ENCODE measurements at places on chromosomes 6 and 20. TPM values are rescaled to one million over a fixed set of nuclear protein-coding genes. Genes with fewer than 3 reads are reported as not detected.

- no peak for DNase-seq
These were observed 5.1 kb downstream of the CDKAL1 start for GRCh38 chr6:20539387-20539786.

GRCh38 chr20:48398506-48399449 lies 429.0 kb downstream of the PREX1 start:
- DNase-seq = no peak

DNA sequence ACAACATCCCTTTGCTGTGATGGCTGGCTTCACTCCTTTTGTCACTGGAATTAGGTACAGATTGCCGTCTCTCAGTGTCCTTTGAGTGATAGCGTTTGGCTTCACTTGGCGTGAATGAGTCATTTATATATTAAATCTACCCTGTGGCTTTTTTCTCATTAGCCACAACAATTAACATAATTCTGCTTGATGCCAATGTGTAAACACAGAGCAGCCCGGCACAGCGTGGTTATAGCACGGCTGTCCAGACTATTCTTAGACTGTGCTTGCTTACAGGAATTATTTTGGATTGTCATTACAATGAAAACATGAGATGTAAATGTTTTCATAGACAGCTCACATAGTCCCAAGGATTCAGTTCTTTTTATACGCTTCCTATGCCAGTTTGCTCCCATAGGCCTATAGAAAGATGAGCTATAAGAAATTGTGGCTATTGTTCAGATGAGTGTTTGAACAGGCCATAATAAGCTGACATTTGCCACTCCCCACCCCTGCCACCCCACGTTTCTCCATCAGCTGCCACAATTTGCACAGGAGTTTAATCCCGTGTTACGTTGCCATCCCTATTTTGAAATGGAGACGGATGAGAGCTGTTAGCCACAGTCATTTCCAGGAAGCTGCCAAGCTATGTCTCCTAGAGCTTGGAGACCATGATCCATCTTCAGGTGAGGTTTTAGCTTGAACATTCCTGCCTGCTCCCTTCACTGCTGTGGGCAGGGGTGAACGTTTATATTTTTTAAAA lies 65.9 kb downstream of the PPP1R14C start:
- DNase-seq = no peak

DNA sequence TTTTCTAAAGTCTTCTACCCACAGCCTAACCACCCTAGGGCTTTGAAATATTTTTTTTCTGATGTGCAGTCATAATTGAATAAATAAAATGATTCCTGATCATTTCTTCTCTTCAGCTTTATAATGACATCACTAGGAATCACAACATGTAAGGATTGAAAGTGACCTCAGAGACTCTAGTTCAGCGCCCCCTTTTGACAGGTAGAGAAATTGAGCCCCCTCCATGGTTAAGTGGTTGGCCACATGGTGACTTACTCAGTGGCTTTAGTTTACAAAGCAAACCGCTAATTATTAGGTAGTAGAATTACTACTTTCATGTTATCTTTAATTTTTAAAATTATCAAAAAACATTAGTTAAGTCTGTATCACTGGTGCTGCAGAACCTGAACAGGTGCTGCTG lies 13.3 kb upstream of the SLC2A12 start:
- DNase-seq = no peak

- DNase-seq = no peak
These were observed 94.0 kb downstream of the SCML4 start for GRCh38 chr6:107730106-107730505.

GRCh38 chr6:684831-685636 lies 7.9 kb downstream of the EXOC2 start:
- no peak for DNase-seq

GRCh38 chr6:76843054-76843822 lies 620.1 kb downstream of the HTR1B start:
- DNase-seq = no peak

DNA sequence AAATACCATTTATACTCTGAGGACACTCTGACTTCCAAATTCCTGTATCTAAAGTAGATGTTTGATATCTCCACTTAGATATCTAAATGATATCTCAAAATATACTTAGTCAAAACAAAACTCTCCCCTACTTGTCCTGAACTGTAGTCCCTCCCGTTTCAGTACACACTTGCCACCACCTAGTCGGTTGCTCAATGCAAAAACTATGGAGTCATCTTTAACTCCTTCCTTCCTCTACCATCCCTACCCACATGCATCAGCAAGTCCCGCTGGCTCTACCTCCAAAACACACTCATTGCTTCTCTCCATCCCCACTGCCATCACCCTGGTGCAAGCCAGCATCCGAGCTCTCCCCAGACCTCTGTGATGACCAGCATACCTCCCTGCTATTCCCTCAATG lies 13.2 kb downstream of the STX7 start:
- no peak for DNase-seq

- no peak for DNase-seq
These were observed 3.6 kb upstream of the ADGRG6 start for GRCh38 chr6:142297996-142298753.

GRCh38 chr20:16801919-16802651 lies 53.9 kb downstream of the OTOR start:
- peak; percentile 35 for DNase-seq

- DNase-seq = no peak
These were observed 260.2 kb downstream of the BCKDHB start for GRCh38 chr6:80366714-80367113.

GRCh38 chr6:98981473-98981872 lies 33.7 kb upstream of the FBXL4 start:
- DNase-seq = no peak

- DNase-seq = no peak
These were observed 7.6 kb downstream of the SERPINB6 start for GRCh38 chr6:2963756-2964155.

GRCh38 chr20:57396984-57397692 lies 5.9 kb downstream of the RBM38 start:
- no peak for DNase-seq

DNA sequence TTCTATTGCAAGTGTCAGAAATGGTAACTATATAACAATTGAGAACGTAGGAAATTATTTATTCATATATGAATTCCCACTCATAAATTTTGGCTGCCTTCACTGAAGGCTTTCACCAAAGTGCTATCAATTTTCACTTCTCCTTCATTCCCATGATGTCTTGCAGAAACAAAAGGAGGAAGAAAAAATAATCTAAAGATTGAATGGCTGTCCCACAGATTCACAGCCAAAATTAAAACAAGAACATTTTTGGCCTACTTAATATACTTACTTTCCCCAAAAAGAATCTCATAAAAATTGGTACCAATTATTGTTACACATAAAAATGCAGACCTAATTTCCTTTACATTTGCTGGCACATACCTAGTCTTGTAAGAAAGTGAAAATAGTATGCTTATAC lies 616.1 kb downstream of the CD109 start:
- no peak for DNase-seq

DNA sequence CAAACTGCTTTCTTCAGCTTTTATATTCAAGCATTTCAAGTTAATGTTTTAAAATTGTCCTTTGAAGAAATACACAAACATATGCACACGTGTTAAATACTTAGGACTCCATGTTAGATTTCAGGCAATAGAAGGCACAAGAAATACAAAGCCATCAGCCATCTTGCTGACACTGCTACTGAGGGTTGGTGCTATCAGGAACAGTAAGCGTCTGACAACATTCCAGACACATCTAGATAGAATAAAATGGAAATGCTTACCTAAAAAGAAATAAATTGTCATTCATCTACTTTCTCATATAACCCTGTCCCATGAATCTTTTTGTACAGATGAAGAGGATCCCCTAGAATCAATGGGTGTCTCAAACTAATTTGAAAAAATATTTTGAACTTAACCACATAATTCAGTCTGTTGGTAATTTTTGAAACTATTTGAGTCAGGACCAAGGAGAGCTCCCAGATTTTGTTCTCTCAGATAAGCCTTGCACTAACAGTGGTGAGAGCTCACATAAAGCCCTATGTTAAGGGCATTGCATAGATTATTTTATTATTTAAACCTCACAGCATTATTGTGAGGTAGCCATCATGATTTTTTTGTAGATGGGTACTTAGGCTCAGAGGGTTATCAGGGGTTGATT lies 631.1 kb upstream of the POU3F2 start:
- DNase-seq = peak; percentile 2

DNA sequence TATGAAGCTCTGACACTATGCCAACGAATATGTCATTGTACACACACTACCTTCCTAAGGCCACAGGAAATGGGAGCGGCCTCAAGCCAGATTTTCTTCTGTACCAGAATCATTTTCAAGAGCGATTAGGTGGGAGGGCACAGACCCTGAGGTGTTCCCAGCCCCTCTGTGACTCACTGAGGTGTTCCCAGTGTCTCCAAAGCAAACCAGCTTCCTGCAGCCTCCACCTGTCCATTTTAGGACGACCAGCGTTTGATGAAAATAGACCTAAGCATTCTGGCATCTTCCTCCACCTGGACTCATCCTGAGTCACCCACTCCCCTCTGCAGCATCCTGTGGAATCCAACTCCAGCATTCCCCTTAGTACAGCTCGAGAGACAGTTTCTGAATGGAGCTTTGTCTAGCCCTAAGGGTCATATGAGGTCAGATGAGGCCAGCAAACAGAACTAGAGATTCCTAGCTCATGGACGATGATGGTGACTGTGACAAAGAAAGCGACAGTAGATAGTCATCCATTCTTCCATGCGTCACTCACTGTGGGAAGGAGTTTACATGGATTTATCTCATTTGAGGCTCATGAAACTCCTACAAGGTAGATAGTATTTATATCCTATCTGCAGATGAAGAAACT lies 203.4 kb downstream of the PTPRT start:
- no peak for DNase-seq

DNA sequence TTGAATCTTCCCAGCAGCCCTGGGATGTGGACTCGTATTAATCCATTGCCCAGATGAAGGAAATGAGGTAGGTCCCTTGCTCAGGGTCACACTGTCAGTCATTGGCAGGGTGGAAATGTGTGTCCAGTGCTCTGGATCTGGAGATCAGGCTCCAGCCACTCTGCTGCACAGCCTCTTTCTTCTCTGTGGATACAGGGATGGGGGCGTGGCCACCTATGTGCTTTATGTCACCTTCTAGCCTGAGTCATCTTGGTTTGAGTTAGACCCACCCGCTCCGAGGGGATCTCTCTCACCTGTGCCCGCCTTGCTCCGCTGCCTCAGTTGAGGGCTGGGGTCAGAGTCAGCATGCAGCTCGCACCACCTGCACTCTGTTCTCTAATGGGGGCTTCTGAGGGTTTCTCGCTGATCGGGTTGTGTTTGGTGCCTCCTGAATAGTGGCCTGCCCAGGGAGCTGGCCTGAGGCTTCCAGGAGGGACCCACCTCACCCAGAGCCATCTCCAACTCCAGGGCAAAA lies 80.0 kb downstream of the TCP11 start:
- DNase-seq = no peak

DNA sequence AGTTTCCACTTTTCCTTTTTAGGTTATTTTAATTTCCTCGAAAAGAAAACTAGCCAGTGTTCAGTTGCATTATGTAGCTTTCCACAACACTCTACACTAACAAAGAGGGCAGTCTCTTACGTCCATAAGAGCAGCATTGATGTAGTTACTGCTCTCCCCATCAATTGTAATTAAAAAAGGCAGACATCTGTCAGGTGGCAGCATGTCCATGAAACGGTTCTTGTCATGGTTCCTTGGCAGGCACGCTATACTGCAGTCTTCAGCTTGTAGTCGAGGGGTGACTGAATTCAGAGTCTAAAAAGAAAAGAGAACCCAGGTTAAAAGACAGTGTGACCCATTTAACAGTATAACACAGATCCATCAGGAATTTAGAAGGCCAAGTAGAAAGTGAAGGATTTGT lies 80.1 kb upstream of the THEMIS start:
- DNase-seq = no peak

DNA sequence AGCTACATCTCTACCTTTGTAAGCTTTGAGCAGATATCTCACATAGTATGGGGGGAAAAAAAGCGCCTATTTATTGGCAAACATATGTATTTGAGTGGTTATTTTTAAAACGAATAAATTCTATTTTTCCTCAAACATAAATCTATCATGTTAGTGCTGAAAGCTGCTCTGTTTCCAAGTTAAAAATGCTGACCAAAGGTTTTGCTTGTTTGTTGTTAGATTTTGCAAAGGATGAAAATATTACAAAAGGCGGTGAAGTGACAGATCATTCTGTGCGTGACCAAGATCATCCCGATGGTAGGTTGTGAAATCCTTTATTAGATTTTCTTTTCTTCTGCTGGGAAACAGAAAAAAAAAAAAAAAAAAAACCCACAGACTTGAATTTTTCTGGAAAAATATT lies 605.9 kb downstream of the KIF16B start:
- no peak for DNase-seq

- DNase-seq = no peak
These were observed 22.4 kb upstream of the TGM2 start for GRCh38 chr20:38187517-38187916.

DNA sequence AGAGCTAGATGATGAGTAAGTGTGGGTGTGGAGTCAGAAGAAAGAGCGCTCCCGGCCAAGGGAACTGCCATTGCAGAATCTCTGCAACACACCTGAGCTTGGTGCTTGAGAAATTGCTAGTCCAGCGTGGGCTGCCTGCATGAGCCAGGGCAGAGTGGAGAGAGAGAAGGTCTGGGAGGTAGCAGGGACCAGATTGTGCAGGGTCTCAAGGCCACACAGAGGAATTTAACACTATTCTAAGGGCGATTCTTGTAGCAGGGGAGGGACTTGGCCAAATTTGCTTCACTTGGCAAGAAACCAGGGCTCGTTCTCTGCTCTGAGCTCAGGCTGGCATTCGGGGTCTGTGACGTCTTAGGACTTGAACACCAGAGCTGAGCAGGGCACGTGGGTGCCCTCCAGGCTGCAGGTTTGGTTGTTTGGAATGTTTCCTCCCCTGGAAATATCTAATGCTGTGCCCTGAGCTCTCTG lies 53.5 kb downstream of the BCAS4 start:
- no peak for DNase-seq

DNA sequence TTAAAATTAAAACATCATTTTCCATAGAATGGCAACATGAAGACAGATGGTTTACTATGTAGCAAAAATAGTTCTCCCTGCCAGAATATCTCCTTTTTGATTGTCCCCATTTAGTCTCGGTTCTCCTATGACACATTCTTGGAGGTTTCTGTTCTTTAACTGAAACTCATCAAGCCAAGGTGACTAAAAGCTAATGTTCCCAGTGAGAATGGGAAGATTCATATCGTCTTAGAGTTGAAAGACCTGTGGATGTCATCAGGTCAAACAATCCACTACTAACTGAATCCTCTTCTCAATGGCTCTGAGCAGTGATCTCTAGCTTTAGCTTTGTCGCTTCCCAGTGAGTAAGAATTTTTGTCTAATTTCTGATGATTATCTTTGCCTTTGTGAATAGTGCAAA lies 1.3 kb upstream of the DOK5 start:
- no peak for DNase-seq

SLC24A3 gene
- 3.9 TPM for polyA plus RNA-seq

PKHD1 gene
- 24.9 TPM for polyA plus RNA-seq

BCL2L1 gene
- polyA plus RNA-seq = 71.6 TPM

CST7 gene
- 0.51 TPM for polyA plus RNA-seq

TENT5A gene
- 4.4 TPM for polyA plus RNA-seq

OLIG3 gene
- polyA plus RNA-seq = not detected

HDGFL1 gene
- not detected for polyA plus RNA-seq

SYNDIG1 gene
- 9.8 TPM for polyA plus RNA-seq
